Kidney glomerular epithelial cell (primary cell): ENCODE measurements at places on chromosomes 3 and 15.

DNA sequence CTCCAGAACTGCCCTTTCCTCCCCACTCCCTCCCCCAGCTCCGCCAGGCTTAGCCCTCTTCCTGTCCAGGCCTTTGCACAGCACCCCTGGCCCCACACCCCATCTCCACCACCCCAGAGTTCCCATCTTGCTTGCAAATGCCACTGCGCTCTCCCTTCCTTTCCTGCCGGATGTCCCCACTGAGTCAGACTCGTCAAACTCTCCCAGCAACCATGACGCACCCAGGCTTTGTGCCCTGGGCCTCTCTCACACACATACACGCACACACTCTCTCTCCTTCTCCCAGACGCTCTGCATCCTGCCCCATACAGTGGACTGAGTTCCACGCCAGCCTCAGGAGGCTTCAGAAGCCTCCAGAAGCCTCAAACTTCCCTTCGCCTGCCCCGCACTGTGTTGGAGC is 2.8 kb upstream of the CCDC9B start:
- DNase-seq, result no peak

DNA sequence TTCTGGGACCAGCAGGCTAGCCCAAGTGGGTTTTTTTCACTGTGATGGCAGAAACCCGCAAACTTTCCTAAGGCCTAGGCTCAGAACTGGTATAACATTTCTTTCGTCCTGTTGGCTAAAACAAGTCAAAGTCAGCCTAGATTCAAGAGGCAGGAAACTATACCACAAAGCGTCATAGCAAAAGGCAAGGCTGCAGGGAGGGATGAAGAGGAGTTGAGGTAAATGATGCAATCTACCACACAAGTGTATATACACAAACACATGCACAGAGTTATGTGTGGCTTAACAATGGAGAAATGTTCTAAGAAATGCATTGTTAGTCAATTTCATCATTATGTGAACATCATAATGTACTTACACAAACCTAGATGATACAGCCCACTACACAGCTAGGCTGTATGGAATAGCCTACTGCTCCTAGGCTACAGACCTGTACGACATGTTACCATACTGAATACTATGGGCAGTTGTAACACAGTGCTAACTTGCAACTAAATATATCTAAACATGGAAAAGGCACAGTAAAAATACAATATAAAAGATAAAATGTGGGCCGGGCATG is 225.6 kb downstream of the TBL1XR1 start:
- DNase-seq, result no peak

DNA sequence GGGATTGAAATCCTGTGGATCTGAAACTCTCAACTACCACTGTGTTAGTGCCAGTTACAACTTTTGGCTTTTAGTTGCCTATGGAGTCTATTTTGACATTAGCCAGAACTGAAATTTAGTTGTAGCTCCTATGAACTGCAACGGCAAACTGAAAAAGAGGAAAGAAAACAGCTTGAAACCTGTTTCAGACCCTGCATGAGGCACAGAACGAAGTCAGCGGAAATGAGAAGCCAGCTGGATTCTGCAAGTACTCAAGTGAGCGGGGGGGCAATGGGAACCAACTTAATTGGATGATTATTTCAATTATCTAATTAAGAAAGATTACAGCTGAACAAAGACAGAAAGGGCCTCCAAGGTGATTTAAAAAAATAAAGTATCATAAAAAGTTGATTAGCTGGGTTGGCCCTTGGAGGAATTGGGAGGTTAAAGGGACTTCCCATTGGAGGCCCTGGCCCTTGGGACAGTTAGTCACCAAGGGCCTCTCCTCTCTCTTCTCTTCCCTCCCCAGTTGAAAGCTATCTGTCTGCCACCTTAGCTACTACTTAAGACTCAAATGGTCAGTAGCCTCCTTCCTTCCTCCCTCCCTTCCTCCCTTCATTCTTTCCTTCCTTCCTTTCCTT is 352.1 kb downstream of the SHQ1 start:
- no peak for DNase-seq

- no peak for DNase-seq
Measured at GRCh38 chr3:46675426-46675825, 18.1 kb downstream of the ALS2CL start.

DNA sequence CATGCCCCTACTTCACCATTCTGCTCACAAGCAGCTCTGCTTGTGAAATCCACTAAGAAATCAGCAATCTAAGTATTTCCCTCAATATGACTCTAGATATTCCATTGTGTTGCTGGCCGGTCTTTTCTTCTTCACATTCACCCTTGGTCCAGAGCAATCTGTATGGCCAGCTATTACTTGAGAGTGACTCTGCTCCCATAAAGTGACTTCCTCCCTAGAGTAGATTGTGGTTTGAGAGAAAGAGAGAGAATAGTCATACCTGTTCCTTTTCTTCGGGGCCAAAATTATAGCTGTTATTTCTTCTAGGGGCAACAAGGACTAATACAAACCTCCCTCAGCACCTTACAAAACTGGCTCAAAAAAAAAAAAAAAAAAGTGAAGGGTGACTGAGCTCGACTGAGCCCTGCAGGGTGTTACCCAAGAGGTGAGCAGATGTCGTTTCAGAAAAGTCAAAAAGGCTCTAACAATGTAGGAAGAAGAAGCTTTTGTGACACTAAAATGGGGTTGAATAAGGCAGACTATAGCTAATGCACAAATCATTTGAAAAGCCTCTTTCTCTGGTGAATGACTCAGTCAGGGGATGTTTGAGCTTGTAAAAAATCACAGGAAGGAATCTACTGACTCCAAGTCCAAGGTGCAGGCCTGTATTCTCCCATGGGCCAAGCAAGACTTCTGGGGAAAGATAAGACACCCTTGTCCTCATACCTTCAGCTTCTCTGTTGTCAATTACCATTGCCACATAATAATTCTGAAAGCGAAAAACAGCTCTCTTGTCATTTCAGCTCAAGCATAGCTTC is 161.0 kb upstream of the SLC24A5 start:
- DNase-seq, result no peak

- DNase-seq, result no peak
Measured at GRCh38 chr15:91929509-91929908, 76.0 kb downstream of the SLCO3A1 start.

GRCh38 chr3:168865022-168865551 is 769.4 kb upstream of the GOLIM4 start:
- peak; percentile 46 for DNase-seq

GRCh38 chr3:42120866-42121265 is 29.7 kb downstream of the TRAK1 start:
- peak; percentile 29 for DNase-seq

- no peak for DNase-seq
Measured at GRCh38 chr3:156388497-156389448, 166.1 kb downstream of the SSR3 start.

DNA sequence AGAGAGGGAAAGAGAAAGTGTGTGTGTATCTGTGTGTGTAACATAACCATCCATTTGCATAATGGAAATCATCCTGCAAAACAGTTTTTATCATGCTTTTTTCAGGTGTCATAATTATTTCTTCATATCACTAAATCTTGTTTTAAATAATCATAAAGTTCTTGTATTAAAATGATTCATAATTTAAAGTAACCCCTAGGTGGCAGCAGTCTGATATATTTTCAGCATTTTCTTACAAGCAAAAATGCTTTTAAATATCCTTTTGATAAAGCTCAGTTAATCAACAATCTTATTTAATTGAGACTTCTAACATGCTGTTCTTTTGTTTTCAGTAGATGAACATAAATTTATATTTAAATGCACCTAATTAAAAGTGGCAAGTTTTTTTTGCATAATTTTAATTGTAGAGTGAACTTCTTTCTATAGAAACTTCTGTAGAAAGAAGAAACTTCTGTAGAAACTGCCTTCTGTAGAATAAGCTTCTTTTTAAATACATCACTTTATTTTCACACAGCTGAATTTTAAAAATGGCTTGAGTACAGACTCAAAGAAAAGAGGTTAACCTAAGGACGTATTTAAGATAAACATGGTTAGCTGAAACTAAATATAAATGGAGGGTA is 72.5 kb downstream of the OPA1 start:
- DNase-seq, result peak; percentile 38

GRCh38 chr3:39550354-39551051 is 83.0 kb downstream of the MOBP start:
- no peak for DNase-seq

GRCh38 chr15:66760097-66760967 is 58.3 kb downstream of the SMAD6 start:
- no peak for DNase-seq

- no peak for DNase-seq
Measured at GRCh38 chr3:172135820-172136219, 96.4 kb downstream of the FNDC3B start.

DNA sequence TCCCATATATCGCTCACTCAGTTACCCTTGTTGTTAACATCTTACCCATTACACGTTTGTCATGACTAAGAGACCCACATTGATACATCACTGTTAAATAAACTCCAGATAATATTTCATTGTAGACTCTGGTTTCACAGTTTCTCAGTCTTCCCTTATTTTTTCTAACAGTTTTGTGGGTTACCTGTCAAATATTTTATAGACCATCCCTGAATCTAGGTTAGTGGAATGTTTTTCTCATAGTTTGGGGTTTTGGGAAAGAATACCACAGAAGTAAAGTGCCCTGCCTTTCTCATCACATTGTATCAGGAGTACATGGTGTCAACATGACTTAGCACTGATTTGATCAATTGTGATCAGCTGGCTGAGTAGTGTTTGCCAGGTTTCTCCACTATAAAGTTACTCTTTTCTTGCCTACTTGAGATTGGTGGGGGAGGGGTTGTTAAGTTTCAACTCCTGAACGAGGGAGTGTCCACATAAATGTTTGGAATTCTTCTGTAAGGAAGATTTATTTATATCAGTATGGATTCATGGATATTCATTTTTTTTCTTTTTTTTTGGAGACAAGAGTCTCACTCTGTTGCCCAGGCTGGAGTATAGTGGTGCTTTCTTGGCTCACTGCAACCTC is 25.9 kb downstream of the RNF111 start:
- DNase-seq, result no peak

DNA sequence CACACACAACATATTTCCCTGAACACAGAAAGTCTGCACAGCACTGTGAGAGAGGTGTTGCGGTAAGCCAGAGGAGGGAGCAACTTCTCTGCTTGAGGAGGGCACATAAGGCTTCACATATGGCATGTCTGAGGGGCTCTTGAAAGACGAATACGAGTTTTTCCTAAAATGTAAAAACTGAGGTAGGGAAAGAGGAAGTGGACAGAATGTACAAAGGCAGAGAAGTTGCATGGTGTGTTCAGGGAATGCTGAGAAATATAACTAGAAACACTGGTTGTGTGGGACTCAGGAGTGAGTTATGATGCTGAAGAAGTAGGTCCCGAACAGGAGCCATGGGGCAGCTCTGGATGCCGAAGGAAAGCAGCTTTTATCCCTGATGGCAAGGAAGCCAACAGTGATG is 22.8 kb upstream of the ATP8B4 start:
- DNase-seq, result no peak

DNA sequence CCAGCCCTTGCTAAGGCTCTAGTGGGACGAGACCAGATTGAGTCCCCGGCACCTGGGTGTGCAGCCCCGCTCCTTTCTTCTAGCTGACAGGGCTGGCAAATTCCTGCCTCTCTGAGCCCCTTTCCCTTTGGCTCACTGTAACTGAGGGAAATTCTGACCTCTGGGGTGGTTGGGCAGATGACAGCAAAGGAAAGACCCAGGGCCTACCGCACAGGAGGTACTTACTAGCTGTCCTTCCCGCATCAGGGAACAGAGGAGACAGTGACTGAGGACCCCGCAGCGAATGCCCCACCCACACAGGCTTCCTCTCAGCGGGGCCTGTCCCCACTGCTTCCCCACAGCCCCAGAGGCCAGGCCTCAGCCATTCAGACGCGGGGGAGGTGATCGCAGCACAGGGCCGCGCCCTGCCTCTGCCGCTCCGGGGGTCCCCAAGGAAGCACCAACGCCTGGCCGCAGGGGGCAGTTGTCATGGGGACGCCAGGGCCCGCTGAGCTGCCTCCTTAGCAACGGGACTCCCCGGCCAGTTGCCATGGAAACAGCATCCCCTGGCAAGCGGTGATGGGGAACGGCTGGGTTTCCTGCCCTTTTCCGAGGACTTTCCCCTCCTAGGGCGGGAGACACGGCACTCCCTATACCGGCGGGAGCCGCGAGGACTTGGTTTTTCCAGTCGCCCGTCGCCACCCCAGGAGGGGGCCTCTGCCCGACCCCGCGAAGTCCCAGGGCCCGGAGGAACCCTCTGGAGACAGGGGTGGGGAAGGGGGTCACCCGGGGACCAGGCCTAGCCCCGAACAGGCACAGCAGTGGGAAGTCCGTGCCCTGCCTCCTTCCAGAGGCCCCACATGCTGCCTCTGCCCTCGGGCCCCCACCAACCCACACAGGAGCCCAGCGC is 50.1 kb downstream of the HCN4 start:
- no peak for DNase-seq

DNA sequence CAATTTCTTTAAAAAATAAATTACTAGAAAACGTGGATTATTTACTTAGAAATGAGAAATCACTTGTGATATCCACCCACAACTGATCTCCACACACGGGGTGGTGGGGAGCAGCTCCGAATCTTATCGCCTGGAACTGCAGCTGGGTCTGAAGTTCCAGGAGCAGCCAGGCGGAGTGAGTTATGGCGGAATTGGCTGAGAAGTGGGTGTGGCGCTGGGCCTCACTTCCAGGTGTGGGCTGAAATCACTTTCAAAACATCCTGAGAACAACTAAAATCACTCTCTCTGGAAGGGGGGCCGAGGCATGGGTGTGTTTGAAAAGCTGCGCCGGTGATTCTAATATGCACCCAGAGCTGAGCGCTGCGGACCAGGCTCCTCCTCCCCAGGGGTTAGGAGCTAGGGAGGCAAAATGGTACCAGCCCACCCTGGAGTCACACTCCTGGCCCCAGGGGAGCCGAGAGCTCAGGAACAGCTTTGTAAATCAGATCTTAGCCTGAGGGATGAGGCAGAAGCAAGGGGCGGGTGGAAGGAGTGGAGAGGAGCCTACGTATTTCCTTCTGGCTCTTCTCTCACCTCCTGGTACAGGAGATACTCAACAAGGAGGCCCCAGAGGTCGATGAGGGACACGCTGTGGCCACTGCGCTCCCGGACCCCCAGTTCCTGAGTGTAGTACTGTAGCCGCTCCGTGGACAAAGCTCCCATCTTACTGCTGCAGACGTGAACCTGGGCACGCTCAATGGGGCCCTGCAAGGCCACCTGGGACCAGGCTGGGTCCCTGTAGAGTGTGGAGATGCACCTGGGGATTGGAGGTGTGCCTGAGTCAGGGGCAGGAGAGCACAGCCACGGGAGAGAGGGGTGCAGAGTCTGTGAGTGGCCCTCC is 9.6 kb downstream of the PLA2G4F start:
- DNase-seq, result no peak

GRCh38 chr15:89109238-89109637 is 21.0 kb downstream of the ABHD2 start:
- DNase-seq, result no peak

DNA sequence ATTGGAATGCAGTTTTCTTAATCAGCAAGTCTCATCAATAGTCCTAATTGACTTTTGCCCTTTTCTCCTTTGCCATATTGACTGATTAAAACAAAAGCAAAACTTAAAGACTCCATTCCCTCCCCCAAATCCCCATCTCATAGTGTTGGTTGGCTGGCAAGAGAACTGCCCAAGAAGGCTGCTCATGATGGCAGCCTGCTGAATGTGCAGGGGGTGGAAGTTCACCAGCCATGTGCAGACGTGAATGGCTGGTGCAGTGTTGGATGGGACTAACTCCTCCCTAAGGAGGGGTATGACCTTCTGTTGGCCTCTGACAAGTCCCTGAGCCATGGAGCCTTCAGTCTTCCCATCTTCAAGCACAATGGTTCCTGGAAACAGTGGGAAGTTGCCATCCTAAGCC is 7.0 kb downstream of the SMAD3 start:
- no peak for DNase-seq
